ENCODE measurements at places on chromosomes 6 and 20. TPM values are rescaled to one million over a fixed set of nuclear protein-coding genes. Genes with fewer than 3 reads are reported as not detected.

DNA sequence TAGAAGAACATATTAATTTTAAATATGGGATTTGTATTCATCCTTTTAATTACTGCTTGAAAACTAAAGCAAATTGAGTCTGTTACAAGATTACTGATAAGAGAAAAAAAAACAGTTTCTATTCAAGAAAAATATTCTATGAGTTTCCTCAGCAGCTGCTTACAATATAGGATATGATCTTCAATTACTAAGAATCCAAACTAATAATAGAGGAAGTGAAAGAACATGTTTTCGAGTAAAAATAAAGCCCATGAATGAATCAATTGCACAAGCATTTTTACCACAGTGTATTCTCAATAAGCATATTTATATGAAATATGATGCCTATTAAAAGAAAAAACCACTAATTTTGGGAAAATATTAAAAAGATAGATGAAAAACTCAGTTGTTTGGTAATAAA, 63.4 kb downstream of the AHI1 start:
- H3K4me1 ChIP-seq = peaks cover 4% of the 10 kb centered on the region
- H3K27ac ChIP-seq = no peak overlapping the region
- peaks cover 5% of the 10 kb centered on the region for H3K36me3 ChIP-seq
- no peak overlapping the region for H3K4me3 ChIP-seq
- no peaks in the 10 kb centered on the region for H3K27me3 ChIP-seq

- H3K4me3 ChIP-seq = no peak overlapping the region
- DNase-seq = no peak
- H3K27me3 ChIP-seq = no peaks in the 10 kb centered on the region
Measured at GRCh38 chr6:77620278-77620882, 32.5 kb upstream of the MEI4 start.

DNA sequence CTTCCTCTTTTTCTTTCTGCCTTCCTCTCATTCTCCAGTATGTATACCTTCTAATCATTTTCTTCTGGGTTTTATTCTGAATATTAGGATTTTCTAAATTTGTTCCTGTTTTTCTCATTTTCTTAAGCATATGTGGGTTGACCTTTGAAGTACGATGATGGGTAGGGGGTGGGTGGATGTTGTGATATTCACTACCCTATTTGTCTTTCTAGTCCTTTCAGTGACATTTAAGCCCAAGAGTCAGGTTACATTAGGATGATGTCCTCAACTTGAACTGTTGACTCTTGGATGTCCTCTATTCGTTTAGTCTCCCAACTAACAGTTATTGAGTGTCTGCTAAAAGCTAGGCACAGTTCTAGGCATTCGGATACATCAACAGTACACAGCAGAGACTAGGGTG, 7.3 kb downstream of the ABT1 start:
- H3K27me3 ChIP-seq = no peaks in the 10 kb centered on the region
- no peak overlapping the region for H3K4me3 ChIP-seq
- peaks cover 21% of the 10 kb centered on the region for H3K4me1 ChIP-seq
- no peak for DNase-seq

GRCh38 chr6:24072038-24072746, 53.8 kb upstream of the NRSN1 start:
- H3K27ac ChIP-seq = no peak overlapping the region
- H3K4me3 ChIP-seq = no peak overlapping the region
- DNase-seq = no peak
- H3K4me1 ChIP-seq = no peaks in the 10 kb centered on the region
- no peaks in the 10 kb centered on the region for H3K36me3 ChIP-seq
- no peaks in the 10 kb centered on the region for H3K27me3 ChIP-seq

Gene BPIFA1
- total RNA-seq = not detected
